Right atrium auricular region (tissue), 2 donors: ENCODE measurements at places on chromosomes 6 and 20. TPM values are rescaled to one million over a fixed set of nuclear protein-coding genes. Genes with fewer than 3 reads are reported as not detected.

Gene DSTN
- total RNA-seq: 585 TPM

Gene PAX1
- not detected for total RNA-seq

Gene RPS6KA2
- total RNA-seq: 78.6 TPM

Gene TMEM170B
- total RNA-seq: 3.6 TPM

DNA sequence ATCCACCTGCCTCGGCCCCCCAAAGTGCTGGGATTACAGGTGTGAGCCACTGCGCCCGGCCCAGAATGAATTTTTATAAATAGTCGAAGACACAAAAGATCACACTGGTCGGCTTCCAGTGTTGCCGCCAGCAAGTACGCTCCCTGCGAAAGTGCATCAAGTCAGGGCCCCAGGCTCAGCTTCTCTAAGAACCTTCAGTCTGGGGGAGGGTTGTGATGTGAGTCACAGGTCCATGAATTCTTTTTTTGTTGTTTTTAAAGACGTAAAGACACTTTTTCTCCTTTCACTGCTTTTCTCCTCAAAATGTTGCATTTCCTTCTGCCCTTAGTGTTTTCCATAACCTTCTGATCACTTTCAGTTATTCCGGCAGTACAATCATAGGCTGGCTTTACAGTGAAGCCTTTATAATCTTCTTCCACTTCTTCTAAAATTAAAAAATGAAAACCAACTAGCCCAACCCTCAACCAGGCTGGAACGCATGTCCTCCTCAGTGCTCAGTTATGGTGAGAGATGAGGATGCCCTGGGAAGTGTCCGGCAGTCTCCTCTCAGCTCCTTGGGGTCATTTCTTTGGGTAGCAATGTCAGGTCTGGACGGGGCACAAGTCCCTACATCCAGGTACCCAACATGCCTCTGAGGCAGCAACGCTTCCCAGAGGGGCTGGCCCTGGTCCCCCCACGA is 66.6 kb downstream of the CSE1L start:
- H3K4me1 ChIP-seq: no peaks in the 10 kb centered on the region
- no peak overlapping the region for H3K4me3 ChIP-seq
- DNase-seq: no peak
- no peaks in the 10 kb centered on the region for H3K27me3 ChIP-seq
- peaks cover 53% of the 10 kb centered on the region for H3K36me3 ChIP-seq

GRCh38 chr6:3887150-3887700 is 38.1 kb downstream of the FAM50B start:
- H3K36me3 ChIP-seq: no peaks in the 10 kb centered on the region
- peak overlapping the region; percentile 39 for H3K27ac ChIP-seq
- no peaks in the 10 kb centered on the region for H3K4me1 ChIP-seq
- DNase-seq: no peak

DNA sequence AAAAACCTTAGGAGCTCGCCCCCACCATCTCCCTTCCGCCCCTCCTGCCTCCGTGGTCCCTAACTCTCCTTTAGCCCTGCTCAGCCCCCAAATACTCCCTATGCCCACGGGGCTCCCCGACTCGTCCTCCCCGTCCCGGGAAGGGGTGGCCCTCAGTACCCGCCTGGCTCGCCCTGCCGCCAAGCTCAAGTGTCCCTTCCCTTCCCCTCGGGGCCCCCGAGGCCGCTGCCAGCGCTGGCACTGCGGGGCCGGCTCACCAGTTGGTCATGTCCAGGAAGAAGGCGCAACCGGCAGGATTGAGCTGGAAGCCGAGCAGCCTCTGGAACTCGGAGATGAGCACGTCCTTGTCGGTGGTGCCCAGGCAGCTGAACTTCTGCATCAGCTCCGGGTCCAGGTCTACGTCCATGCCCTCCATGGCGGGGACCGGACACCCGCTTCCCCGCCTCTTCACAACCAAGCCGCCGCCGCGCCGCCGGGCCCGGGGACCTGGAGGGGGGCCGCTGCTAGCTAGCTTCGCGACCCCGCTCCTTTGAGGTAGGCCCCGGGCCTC is 303 bp downstream of the ILRUN start:
- H3K36me3 ChIP-seq: no peaks in the 10 kb centered on the region
- peak overlapping the region; percentile 81 for H3K4me3 ChIP-seq
- H3K27me3 ChIP-seq: no peaks in the 10 kb centered on the region
- H3K4me1 ChIP-seq: peaks cover 34% of the 10 kb centered on the region
- peak; percentile 63 for DNase-seq

DNA sequence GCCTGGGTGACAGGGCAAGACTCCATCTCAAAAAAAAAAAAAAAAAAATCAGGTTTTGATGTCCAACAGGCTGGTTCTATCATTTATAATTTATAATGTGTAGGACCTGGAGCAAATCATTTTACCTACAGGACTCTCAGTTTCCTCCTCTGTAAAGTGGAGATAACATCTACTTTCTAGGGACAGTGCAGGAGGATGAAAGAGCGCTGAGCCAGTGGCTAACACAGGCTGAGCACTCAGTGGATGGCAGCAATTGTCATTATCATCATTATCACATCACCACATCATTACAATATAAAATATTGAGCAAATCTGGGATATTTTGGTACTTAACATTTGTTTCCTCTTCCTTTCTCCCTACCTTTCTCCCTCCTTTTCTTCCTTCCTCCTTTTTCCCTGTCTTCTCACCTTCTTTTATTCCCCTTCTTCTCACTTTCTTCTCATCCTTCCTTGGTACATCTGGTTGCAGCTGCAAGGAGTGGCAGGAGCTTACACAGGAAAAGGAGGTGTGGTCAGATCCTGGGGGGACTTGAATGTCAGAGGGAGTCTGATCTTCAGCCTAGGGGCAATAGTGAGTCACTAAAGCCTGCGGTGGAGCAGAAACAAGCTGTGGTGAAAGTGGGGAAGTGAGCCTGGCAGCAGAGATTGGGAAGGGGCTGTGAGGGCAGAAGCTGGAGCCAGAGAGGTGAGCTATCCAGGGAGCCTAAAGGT is 24.6 kb upstream of the CTNNBL1 start:
- H3K27me3 ChIP-seq: no peaks in the 10 kb centered on the region
- H3K36me3 ChIP-seq: no peaks in the 10 kb centered on the region
- H3K27ac ChIP-seq: no peak overlapping the region
- no peak overlapping the region for H3K4me3 ChIP-seq
- no peak for DNase-seq

- DNase-seq: peak; percentile 59
- no peaks in the 10 kb centered on the region for H3K36me3 ChIP-seq
- H3K4me1 ChIP-seq: no peaks in the 10 kb centered on the region
- no peak overlapping the region for H3K4me3 ChIP-seq
- no peaks in the 10 kb centered on the region for H3K27me3 ChIP-seq
These were observed 33.2 kb downstream of the SERPINB6 start for GRCh38 chr6:2938004-2938631.

GRCh38 chr6:156589281-156589680 is 187.9 kb upstream of the ARID1B start:
- no peak overlapping the region for H3K4me3 ChIP-seq
- H3K4me1 ChIP-seq: no peaks in the 10 kb centered on the region
- H3K36me3 ChIP-seq: no peaks in the 10 kb centered on the region
- DNase-seq: no peak
- no peaks in the 10 kb centered on the region for H3K27me3 ChIP-seq

DNA sequence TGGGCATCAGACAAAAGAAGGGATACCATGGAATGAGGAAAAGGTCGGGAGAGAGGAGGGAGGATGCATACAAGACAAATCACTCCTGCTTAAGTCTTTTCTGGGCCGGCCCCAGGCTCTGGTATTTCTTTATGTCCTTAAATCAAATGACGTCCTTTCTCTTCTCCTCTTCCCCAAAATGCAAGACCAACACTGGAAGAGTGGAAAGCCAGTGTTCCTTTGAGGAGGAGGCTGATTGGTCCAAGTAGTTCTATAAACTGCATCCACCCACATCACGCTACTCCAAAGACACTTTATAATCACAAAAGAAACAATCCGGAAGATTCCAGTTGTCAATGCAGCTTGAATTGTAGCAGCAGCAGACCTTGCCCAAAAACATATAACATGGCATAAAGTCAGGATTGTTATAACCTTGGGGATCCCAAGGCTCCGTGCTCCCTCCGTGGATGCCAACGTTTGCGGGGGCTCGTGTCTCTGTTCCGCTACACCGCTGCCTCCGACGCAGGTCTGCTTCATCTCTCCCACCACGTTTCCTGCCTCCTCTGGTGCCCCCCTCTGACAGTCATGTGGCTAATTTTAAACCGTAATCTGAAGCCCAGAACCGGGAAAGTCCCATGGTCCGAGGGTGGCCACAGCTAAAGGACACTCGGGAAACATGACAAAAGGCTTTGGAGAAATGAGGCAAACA is 47.1 kb downstream of the MCUR1 start:
- no peaks in the 10 kb centered on the region for H3K27me3 ChIP-seq
- H3K27ac ChIP-seq: peak overlapping the region; percentile 63
- H3K4me3 ChIP-seq: peak overlapping the region; percentile 38
- peaks cover 16% of the 10 kb centered on the region for H3K4me1 ChIP-seq
- no peaks in the 10 kb centered on the region for H3K36me3 ChIP-seq
- DNase-seq: peak; percentile 66

GRCh38 chr6:117381749-117382148 is 44.0 kb downstream of the ROS1 start:
- no peaks in the 10 kb centered on the region for H3K27me3 ChIP-seq
- DNase-seq: no peak
- H3K4me1 ChIP-seq: no peaks in the 10 kb centered on the region
- no peak overlapping the region for H3K4me3 ChIP-seq
- no peak overlapping the region for H3K27ac ChIP-seq

GRCh38 chr6:8063761-8064637 is at the start of gene BLOC1S5:
TSS of gene BLOC1S5 (minus strand) at chr6:8064389. CDS start at chr6:8064376, 13 bp downstream.
- H3K36me3 ChIP-seq: peaks cover 7% of the 10 kb centered on the region
- DNase-seq: peak; percentile 98
- no peaks in the 10 kb centered on the region for H3K27me3 ChIP-seq
- peak within 1 kb of the TSS; percentile 89 for H3K27ac ChIP-seq

DNA sequence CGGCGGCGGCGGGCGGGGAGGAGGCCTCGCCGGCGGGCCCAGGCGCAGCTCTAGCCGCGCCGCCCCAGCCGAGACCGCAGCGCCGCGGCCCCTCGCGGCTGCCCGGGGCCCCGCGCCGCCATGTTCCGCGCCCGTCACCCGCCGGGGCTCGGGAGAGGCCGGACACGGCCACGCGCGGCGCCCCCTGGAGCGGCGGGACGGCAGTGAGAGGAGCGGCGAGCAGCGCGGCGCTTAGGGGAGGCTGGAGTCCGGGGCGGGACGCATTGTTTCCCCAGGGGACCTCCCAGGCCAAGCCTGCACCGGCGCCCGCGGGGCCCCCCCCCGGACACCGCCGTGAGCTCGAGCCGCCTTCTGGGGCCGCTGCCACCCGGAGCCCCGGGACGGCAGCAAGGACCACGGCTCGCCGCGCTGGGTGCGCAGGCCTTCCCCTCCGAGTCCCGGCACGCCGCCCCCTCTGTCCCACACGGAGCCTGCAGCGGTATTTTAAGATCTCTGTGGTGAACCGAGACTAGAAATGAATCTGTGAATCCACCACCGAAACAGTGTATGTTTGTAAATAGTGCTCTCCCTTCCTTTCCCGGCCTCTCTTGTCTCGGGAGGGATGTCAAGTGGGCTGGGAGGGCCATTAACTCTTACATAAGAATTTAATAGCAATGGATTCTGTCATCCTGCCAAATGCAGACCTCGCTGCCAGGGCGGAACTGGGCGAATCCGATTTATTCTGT is 424 bp upstream of the KIF13A start:
- DNase-seq: peak; percentile 81
- H3K27ac ChIP-seq: peak overlapping the region; percentile 90
- peaks cover 34% of the 10 kb centered on the region for H3K4me1 ChIP-seq

DNA sequence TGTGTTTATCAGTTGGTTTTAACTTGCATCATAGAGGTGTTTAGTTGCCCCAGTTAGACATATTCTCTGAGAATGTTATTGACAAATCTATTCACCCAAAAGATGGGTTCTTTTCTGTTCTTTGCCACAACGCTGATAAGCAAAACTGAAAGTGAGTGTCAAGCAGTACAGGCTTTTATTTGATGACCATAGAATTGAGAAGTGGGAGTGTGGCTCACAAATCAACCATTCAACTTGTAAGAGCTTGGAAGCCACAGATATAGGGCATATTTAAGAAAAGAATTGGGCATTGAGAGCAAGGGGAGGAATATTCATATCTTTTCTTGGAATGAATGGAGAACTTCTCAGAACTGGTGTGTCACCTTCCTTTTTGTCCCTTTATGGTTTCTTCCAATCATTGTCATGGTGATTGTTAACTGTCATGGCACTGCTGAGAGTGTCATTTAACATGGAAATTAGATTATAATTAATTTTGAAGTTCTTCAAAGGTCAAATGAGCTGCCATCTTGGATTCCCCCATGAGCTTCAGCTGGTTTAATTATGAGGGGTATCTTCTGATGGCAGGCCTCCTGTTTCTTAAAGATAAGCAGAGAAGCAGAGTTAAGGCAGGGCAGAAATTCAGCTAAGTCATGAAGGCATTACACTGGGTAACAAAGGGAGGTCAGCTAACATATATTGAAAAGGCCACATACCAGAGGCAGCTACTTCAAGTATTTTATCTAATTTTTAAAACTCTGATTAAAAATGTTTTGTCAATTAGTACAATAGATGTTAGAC is 254.0 kb upstream of the HTR1E start:
- no peaks in the 10 kb centered on the region for H3K27me3 ChIP-seq
- no peak overlapping the region for H3K4me3 ChIP-seq
- H3K36me3 ChIP-seq: no peaks in the 10 kb centered on the region
- H3K27ac ChIP-seq: no peak overlapping the region

DNA sequence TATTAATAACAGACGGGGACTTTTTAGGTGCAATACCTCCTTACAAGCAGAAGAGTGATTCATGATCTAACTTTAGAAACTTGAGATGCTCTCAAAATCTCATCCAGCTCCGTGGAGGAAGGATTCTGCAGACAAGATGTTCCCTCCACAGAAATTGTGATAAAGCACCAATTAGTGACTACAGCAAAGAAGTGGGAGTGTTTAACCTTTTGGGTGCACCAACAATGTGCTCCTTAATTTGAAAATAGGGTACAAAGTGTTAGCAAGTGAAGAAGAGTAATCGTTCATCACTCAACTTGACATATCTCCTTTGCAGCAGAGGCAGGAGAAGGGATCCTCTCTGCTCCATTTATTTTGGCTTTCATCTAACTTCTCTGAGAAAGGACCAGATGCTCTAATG is 22.8 kb upstream of the SCP2D1 start:
- no peak overlapping the region for H3K4me3 ChIP-seq
- no peak overlapping the region for H3K27ac ChIP-seq
- H3K27me3 ChIP-seq: no peaks in the 10 kb centered on the region
- H3K4me1 ChIP-seq: peaks cover 6% of the 10 kb centered on the region

- H3K4me1 ChIP-seq: peaks cover 19% of the 10 kb centered on the region
- H3K36me3 ChIP-seq: no peaks in the 10 kb centered on the region
- no peak overlapping the region for H3K27ac ChIP-seq
- no peak overlapping the region for H3K4me3 ChIP-seq
These were observed 37.5 kb upstream of the REV3L start for GRCh38 chr6:111520524-111520923.

- no peaks in the 10 kb centered on the region for H3K27me3 ChIP-seq
- H3K36me3 ChIP-seq: no peaks in the 10 kb centered on the region
- peaks cover 32% of the 10 kb centered on the region for H3K4me1 ChIP-seq
- DNase-seq: no peak
- H3K27ac ChIP-seq: no peak overlapping the region
These were observed 128.5 kb downstream of the BCAS1 start for GRCh38 chr20:53941680-53942471.
